ENCODE measurements at places on chromosomes 7 and 10. TPM values are rescaled to one million over a fixed set of nuclear protein-coding genes. Genes with fewer than 3 reads are reported as not detected.

OR2A1 gene
- 0.84 TPM for total RNA-seq

INSYN2A gene
- total RNA-seq = not detected

SPDYE2 gene
- total RNA-seq = not detected

TRPV5 gene
- total RNA-seq = 0.21 TPM

EN2 gene
- total RNA-seq = not detected

SKAP2 gene
- total RNA-seq = 29.5 TPM

SFRP4 gene
- total RNA-seq = 62.6 TPM

TWIST1 gene
- 28.5 TPM for total RNA-seq

GRB10 gene
- 61.8 TPM for total RNA-seq

SLC26A3 gene
- not detected for total RNA-seq

PIP gene
- not detected for total RNA-seq

GRCh38 chr10:17910125-17910789 is 41.5 kb upstream of the SLC39A12 start:
- H3K27ac ChIP-seq = no peak overlapping the region
- no peaks in the 10 kb centered on the region for H3K36me3 ChIP-seq
- peak; percentile 37 for DNase-seq
- H3K4me3 ChIP-seq = no peak overlapping the region
- H3K4me1 ChIP-seq = no peaks in the 10 kb centered on the region

- no peaks in the 10 kb centered on the region for H3K27me3 ChIP-seq
- no peaks in the 10 kb centered on the region for H3K4me1 ChIP-seq
- H3K27ac ChIP-seq = no peak overlapping the region
- H3K4me3 ChIP-seq = no peak overlapping the region
These were observed 61.2 kb downstream of the SH2D4B start for GRCh38 chr10:80598951-80599350.

- no peak for DNase-seq
- no peaks in the 10 kb centered on the region for H3K36me3 ChIP-seq
- no peak overlapping the region for H3K27ac ChIP-seq
These were observed 71.7 kb downstream of the PRKAG2 start for GRCh38 chr7:151805191-151805590.

- H3K27ac ChIP-seq = peak overlapping the region; percentile 100
- no peaks in the 10 kb centered on the region for H3K27me3 ChIP-seq
- peak overlapping the region; percentile 76 for H3K4me3 ChIP-seq
- no peaks in the 10 kb centered on the region for H3K36me3 ChIP-seq
These were observed 2.5 kb downstream of the PSAP start for GRCh38 chr10:71848325-71849275.

- H3K36me3 ChIP-seq = no peaks in the 10 kb centered on the region
- no peak overlapping the region for H3K4me3 ChIP-seq
- H3K27ac ChIP-seq = no peak overlapping the region
- H3K4me1 ChIP-seq = no peaks in the 10 kb centered on the region
- H3K27me3 ChIP-seq = no peaks in the 10 kb centered on the region
- no peak for DNase-seq
These were observed 1208.3 kb downstream of the GATA3 start for GRCh38 chr10:9262770-9263169.

GRCh38 chr10:110784198-110784597 is 87.5 kb upstream of the PDCD4 start:
- H3K4me3 ChIP-seq = no peak overlapping the region
- H3K36me3 ChIP-seq = no peaks in the 10 kb centered on the region
- DNase-seq = no peak

GRCh38 chr7:1544896-1545416 is 11.0 kb downstream of the TMEM184A start:
- H3K4me1 ChIP-seq = no peaks in the 10 kb centered on the region
- H3K27ac ChIP-seq = no peak overlapping the region
- H3K36me3 ChIP-seq = peaks cover 62% of the 10 kb centered on the region
- H3K4me3 ChIP-seq = no peak overlapping the region
- no peak for DNase-seq
- H3K27me3 ChIP-seq = no peaks in the 10 kb centered on the region

DNA sequence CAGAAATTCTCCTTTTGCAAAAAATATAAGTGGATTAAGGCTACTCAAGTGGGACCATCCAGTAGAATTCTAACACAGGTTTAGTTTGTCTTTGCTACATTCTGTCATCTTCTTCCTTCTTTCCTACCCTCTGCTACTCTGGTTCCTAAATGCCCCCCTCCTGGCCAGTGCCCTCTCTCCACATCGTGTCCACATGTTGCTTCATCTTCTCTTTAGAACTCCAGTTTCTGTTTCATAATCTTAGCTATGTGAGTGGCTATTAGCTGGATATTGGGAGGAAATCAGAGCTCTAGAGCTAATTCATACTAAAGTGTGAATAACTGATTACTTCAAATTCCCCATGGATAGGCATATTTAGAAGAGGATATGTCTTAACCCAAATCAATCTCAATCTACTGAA is 528.5 kb downstream of the LRMDA start:
- H3K36me3 ChIP-seq = no peaks in the 10 kb centered on the region
- no peak for DNase-seq
- no peak overlapping the region for H3K4me3 ChIP-seq
- H3K27ac ChIP-seq = no peak overlapping the region
- H3K27me3 ChIP-seq = no peaks in the 10 kb centered on the region

DNA sequence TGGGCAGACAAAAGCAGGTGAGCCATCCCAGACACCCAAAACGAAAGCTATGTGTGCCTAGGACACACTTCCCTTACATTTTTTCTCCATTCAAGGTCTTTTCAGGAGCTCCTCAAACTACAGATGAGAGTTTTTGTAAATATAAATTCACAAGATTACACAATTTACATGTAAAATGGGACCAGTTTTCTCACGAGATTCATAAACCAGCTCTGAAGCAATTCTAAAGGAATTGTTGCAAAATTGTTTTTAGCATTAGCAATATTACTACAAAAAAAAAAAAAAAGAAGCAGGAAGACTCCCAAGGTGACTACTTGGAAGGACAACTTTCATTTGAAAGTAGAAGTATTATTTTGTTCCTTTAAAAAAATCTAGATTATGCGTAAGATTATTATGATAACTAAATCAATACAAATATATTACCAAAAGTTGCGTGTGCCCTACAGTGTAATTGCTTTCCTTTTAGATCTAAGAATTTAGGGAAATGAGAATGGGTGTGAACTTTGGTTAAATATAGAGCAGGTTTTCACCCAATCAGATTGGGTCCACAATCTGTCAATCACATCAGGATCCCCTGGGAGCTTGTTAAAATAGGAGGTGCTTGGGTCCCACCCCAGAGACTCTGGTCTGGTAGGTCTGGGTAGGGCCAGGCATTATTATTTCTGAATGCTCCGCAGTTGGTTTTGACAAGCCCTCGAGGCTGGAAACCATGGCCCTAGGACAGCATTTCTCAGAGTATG is 72.2 kb downstream of the TBXAS1 start:
- no peaks in the 10 kb centered on the region for H3K36me3 ChIP-seq
- H3K4me1 ChIP-seq = no peaks in the 10 kb centered on the region
- H3K27ac ChIP-seq = no peak overlapping the region
- no peak overlapping the region for H3K4me3 ChIP-seq

DNA sequence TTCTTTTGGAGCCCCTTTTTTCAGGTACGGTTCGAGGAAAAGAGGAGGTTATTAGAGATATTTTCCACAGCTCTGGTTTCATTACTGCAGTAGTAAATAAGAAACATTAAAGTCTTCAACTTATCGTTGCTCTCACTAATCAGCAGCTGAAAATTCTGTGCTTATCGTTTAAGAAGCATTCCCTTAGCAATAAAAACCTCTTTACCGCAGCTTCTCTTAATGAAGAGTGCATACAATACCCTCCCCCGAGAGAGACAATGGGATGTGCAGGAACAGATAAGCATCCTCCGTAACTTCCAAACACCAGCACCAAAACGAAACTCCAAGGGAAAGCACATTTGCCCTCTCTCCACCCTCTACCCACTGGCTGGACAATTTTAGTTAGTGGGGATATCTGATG is 384.5 kb downstream of the NEBL start:
- no peaks in the 10 kb centered on the region for H3K36me3 ChIP-seq
- no peaks in the 10 kb centered on the region for H3K4me1 ChIP-seq
- H3K27ac ChIP-seq = no peak overlapping the region
- no peaks in the 10 kb centered on the region for H3K27me3 ChIP-seq

DNA sequence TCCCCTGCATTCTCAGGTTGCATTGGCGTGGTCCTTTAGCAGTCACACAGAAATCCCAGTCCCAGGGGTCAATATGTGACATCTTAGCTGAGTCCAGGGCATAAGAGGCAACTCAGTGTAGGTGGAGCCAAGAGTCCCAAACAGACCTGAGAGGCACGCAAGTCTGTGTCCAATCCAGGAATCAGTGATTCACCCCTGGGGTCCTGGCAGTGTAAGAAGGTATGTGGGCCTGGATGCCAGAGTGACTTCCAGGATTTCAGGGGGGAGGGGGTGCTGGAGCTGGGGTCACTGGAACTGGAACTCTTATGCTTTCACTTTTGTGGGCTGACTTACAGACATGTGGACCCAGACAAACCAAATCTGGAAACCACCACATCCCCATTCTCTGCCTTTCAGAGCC is 26.8 kb downstream of the FRMPD2 start:
- H3K27ac ChIP-seq = no peak overlapping the region
- no peak for DNase-seq
- H3K36me3 ChIP-seq = no peaks in the 10 kb centered on the region
- no peak overlapping the region for H3K4me3 ChIP-seq
- H3K27me3 ChIP-seq = peaks cover 4% of the 10 kb centered on the region

GRCh38 chr10:5416981-5417380 is 4.6 kb downstream of the NET1 start:
- H3K4me3 ChIP-seq = no peak overlapping the region
- DNase-seq = no peak
- H3K27me3 ChIP-seq = no peaks in the 10 kb centered on the region
- no peak overlapping the region for H3K27ac ChIP-seq

GRCh38 chr7:136251826-136252225 is 274.7 kb upstream of the MTPN start:
- no peak overlapping the region for H3K4me3 ChIP-seq
- H3K27me3 ChIP-seq = no peaks in the 10 kb centered on the region
- no peaks in the 10 kb centered on the region for H3K36me3 ChIP-seq
- DNase-seq = no peak
- H3K27ac ChIP-seq = no peak overlapping the region

- H3K27ac ChIP-seq = no peak overlapping the region
- no peak for DNase-seq
- no peaks in the 10 kb centered on the region for H3K36me3 ChIP-seq
- H3K4me1 ChIP-seq = peaks cover 6% of the 10 kb centered on the region
- no peaks in the 10 kb centered on the region for H3K27me3 ChIP-seq
These were observed 174.5 kb upstream of the HDAC9 start for GRCh38 chr7:18320971-18321567.

- H3K27me3 ChIP-seq = no peaks in the 10 kb centered on the region
- no peak overlapping the region for H3K27ac ChIP-seq
- no peaks in the 10 kb centered on the region for H3K36me3 ChIP-seq
- H3K4me1 ChIP-seq = peaks cover 4% of the 10 kb centered on the region
These were observed 29.3 kb upstream of the PDCD4 start for GRCh38 chr10:110842326-110842904.

- no peaks in the 10 kb centered on the region for H3K36me3 ChIP-seq
- H3K27ac ChIP-seq = no peak overlapping the region
- H3K4me1 ChIP-seq = no peaks in the 10 kb centered on the region
- H3K27me3 ChIP-seq = no peaks in the 10 kb centered on the region
These were observed 55.0 kb upstream of the VWDE start for GRCh38 chr7:12458520-12459131.

- no peak overlapping the region for H3K27ac ChIP-seq
- H3K36me3 ChIP-seq = no peaks in the 10 kb centered on the region
- no peak overlapping the region for H3K4me3 ChIP-seq
- DNase-seq = no peak
- H3K4me1 ChIP-seq = no peaks in the 10 kb centered on the region
These were observed 400.1 kb upstream of the ETV1 start for GRCh38 chr7:14389595-14389994.

DNA sequence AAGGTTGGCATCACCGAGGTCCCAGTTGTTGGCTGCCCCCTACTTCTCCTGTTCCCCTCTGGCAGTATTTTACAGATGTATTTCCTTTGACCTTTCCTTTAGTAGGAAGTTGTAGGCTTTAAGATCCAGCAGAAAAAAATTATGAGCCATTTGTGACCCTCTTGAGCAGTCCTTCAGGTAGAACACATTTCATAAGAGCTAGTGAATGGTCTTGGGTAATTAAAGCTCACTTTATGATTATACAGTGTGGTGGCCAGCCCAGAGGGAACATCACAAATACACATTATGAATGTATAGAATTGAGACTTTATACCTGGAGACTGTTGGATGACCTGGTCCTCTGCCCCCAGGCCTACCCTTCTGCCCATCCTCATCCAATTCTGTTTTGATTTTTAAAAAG is 57.0 kb downstream of the KAT6B start:
- H3K4me1 ChIP-seq = peaks cover 7% of the 10 kb centered on the region
- DNase-seq = no peak
- no peak overlapping the region for H3K27ac ChIP-seq
- no peaks in the 10 kb centered on the region for H3K27me3 ChIP-seq

- no peak for DNase-seq
- no peak overlapping the region for H3K27ac ChIP-seq
- H3K27me3 ChIP-seq = no peaks in the 10 kb centered on the region
- no peaks in the 10 kb centered on the region for H3K36me3 ChIP-seq
- peaks cover 18% of the 10 kb centered on the region for H3K4me1 ChIP-seq
- H3K4me3 ChIP-seq = no peak overlapping the region
These were observed 8.0 kb downstream of the CALY start for GRCh38 chr10:133328358-133329343.

DNA sequence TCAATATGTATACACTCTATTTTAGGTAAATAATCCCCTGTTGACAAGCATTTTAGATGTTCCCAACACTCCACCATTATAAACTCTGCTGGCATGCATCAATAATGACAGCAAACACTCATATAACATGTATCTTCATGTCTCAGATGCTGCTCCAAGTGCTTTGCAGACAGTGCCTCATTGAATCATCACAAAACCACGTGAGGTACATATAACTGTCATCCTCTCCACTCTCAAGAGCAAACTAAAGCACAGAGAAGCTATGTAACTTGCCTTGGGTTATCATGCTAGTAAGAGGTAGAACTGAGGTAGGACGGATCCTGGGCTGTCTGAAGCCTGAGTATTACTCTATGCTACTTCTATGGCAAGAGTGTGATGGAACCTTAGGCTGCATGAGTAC is 72.5 kb upstream of the GSDME start:
- no peaks in the 10 kb centered on the region for H3K36me3 ChIP-seq
- H3K27me3 ChIP-seq = no peaks in the 10 kb centered on the region
- no peak overlapping the region for H3K27ac ChIP-seq
- no peak overlapping the region for H3K4me3 ChIP-seq
- DNase-seq = no peak

- H3K27ac ChIP-seq = no peak overlapping the region
- H3K36me3 ChIP-seq = no peaks in the 10 kb centered on the region
- H3K4me1 ChIP-seq = peaks cover 28% of the 10 kb centered on the region
- peak overlapping the region; percentile 44 for H3K4me3 ChIP-seq
These were observed 5.5 kb downstream of the ELOVL3 start for GRCh38 chr10:102231357-102232318.

GRCh38 chr7:92874567-92874966 is 38.2 kb upstream of the CDK6 start:
- no peak for DNase-seq
- H3K36me3 ChIP-seq = no peaks in the 10 kb centered on the region
- H3K4me1 ChIP-seq = no peaks in the 10 kb centered on the region
- no peak overlapping the region for H3K4me3 ChIP-seq
- no peak overlapping the region for H3K27ac ChIP-seq
- H3K27me3 ChIP-seq = no peaks in the 10 kb centered on the region

- no peaks in the 10 kb centered on the region for H3K4me1 ChIP-seq
- no peak for DNase-seq
- no peak overlapping the region for H3K4me3 ChIP-seq
- H3K36me3 ChIP-seq = no peaks in the 10 kb centered on the region
- no peak overlapping the region for H3K27ac ChIP-seq
- H3K27me3 ChIP-seq = peaks cover 16% of the 10 kb centered on the region
These were observed 53.6 kb upstream of the ADGRA1 start for GRCh38 chr10:133034092-133034491.
